ENCODE measurements at places on chromosomes 4 and X.

DNA sequence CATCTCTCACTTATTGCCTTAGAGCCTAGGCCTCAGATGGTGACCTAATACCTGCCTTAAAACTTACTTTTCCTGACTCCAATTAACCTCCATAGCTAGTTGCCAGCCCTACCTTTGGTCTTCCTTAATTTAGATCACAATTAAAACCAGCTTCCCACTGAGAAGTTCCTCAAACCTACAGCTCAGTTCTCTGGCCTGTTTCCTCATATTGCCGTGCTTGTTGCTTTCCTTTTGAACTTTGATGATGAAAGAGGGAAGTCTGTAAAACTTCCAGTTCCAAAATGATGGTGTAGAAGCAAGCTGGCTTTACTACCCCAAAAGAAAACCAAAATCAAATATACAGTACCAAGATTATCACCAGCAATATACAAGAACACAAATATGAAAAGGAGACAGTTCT, 28.9 kb upstream of the CAMK2D start:
- peak; percentile 11 for DNase-seq

DNA sequence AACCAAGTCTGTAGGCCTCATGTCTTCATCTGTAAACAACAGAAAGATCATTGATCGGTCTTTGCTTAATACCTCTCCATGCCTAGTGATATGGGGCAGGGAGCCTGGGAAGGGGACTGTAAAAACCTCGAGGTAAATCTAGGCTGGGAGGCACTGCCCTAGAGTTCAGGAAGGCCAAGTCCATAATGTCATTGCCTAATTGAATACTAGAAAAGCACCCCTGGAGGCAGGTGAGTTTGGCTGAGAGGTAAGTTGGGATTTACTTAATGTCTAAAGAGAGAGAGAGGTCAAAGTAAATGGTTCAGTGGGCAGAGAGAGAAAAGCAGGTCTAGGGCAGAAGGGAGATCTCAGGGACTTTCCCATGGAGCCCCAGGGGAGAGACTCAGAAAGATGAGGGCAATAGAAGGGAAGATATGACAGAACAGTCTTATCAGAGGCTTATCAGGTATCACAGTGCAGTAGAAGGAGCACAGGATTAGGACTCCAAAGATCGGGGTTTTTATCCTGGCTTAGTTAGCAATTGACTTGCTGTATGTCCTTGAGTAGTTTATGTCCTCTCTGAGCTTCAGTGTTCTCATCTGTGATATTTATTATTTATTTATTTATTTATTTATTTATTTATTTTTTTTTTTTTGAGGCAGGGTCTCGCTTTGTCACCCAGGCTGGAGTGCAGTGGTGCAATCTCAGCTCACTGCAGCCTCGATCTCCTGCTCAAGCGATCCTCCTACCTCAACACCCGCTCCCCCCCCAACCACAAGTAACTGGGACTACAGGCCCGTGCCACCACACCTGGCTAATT, 85.2 kb downstream of the SLC16A2 start:
- no peak for DNase-seq

- no peak for DNase-seq
Observed at GRCh38 chr4:188287169-188287894, 148.1 kb downstream of the TRIML1 start.

DNA sequence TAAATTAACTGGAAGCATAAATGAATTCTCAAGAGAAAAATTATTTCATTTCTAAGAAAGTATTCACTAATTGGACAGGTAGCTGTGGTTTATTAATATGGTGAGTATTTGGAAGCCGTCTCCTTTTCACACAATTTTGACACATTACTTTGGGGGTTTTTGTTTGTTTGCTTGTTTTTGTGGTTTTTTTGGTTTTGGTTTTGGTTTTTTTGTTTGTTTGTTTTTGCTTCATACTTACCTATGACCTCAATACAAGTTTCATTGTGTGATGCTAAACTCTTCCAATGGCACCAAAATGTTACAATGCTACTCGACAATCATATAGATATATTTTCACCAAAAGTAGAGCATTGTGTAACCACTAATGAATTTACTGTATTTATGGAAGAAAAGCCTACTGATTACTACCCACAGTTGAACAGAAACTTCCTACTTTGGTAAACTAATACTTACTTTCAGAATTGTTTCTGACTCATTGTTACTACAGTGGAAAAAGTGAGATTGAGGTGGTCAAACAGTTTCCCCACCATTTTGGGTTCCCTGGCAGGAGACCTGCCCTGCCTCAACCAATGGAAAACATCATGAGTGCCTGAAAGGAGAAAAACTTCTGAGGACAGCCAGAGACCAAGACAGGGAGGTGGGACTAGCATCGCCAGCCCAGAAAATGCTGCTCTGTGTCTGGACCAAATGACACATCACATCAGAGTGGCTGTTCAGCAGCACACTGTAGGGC, 443.1 kb downstream of the HNRNPD start:
- DNase-seq = no peak

DNA sequence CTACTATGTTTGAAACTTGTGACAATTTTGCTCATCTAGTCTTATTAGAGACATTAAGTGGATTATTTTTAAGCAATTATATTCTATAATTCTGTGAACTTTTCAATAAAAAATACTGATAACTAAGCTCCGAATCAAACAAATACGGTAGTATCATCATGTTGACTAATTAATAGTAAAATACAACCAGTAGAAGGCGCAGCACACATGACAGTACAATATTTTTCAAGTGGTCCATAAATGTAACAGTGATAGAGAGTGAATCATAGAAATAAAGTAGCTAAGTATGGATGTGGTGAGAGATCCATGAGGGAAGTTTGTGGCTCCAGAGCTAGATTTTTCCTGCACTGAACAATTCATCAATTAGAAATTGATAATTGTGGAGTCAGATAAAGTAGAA, 666.2 kb downstream of the KCTD8 start:
- DNase-seq = no peak

DNA sequence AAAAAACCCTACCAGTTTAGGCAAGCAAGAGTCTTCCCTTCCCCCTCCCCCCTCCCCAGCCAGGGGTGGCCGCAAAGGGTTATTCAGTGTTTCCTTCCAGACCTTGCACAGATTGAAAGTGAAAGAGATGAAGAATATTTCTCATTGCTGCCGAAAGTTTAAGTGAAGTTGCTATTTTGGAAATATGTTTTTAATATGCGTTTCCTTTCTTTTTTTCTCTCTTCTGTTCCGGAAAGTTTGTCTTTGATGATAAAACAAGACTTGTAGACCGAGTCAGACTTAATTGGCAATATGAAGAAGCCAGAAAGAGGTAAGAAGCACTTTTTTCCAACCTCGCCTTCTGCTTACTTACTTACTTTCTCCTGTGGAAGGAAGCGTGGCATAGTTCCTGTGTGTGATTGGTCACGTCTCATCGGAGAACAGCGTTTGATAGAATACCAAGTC, 58.5 kb upstream of the CLCN4 start:
- DNase-seq = no peak

GRCh38 chr4:153337686-153338085, 6.8 kb upstream of the MND1 start:
- DNase-seq = no peak

GRCh38 chr4:99473131-99473530, 37.7 kb upstream of the C4orf17 start:
- no peak for DNase-seq

- DNase-seq = no peak
Observed at GRCh38 chr4:155748039-155748438, 10.8 kb upstream of the GUCY1B1 start.

GRCh38 chr4:123093236-123093635, 170.8 kb upstream of the NUDT6 start:
- DNase-seq = no peak

- DNase-seq = no peak
Observed at GRCh38 chrX:1614927-1615326, at the start of gene ASMT. Gene ASMT (plus strand): TSS chrX:1615059. CDS start chrX:1615200, 141 bp downstream.

DNA sequence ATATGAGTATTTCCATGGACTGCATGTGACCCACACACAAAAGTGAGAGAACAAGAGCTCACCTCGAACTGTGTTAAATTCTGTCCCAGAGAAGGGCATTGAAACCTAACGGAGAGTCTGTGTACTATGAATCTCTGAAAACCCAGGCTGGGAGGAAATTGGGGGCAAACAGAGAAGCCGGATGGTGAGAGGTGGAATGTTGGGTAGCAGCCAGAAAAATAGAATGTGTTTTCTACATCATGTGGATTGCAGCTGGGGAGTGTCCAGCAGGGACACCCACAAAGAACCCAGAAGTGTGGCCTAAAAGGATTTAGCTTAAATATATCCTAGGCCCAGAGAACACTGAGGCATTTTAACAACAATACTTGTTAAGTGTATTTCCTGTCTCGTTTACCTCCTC, 38.6 kb downstream of the MND1 start:
- no peak for DNase-seq

GRCh38 chr4:126364311-126364911, 1049.7 kb downstream of the FAT4 start:
- no peak for DNase-seq

DNA sequence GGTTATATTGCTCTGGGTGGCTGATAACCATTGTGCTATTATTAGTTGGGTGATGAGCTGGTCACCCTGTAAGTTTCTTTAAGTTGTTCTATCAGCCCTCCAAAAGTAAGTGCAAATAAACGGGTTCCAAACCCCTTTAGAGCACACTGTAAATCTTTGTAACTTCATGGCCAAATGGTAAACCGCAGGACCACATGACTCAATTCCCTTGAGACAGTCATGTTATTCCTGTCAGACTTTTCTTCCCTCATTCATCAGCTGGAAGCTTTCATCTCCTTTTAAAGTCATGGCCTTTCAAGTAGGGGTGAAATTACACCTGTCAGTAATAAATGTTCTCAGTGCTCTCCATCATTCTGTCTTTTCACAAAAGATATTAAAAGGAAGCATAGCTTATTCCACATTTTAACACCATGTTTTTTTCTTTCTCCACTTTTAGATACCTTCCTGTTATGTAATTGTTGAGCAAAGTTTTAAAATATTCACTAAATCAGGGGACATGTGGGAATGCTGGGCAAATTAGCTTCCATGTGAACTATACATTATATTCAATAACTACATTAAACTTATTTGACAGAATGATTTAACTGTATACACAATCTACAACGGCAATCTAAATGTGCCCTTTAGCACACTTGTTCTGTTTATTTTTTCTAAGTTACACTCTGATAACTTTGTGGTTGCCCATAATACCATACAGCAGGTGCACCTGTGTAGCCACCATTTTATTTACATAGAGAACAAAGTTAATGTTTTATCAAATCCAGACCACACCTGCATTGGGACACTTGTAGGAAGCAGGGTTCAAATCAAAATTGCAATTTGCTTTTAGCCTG, 275.5 kb downstream of the CFAP299 start:
- no peak for DNase-seq

- DNase-seq = no peak
Observed at GRCh38 chr4:37220685-37221084, 23.9 kb upstream of the NWD2 start.

- peak; percentile 43 for DNase-seq
Observed at GRCh38 chr4:155666344-155667221, at the start of gene GUCY1A1. Gene GUCY1A1 (plus strand): TSS chr4:155666848. CDS start chr4:155696868, 30,020 bp downstream.

- no peak for DNase-seq
Observed at GRCh38 chr4:181650033-181650825, 593.0 kb upstream of the TENM3 start.

DNA sequence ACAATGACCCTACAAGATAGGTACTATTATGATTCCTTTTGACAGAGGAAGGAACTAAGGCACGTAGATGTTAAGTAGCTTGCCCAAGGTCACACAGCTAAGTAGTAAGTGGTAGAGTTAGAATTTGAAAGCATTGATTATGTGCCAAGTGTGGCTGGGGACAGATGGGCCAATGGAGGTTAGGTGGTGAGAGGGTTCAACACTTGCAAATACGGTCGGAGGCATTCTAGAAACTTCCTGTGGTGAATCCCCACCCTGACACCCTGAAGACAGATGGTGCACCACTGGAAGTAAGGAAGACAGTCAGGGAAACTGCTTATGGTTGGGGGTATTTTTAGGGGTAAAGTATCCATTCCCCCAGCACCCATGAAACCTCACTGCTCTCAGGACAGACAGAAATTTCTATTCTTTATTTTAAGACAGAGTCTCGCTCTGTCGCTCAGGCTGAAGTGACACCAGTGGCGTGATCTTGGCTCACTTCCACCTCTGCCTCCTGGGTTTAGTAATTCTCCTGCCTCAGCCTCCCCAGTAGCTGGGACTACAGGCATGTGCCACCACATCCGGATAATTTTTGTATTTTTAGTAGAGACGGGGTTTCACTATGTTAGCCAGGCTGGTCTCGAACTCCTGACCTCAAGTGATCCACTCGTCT, 142.5 kb downstream of the RASL11B start:
- DNase-seq = no peak

DNA sequence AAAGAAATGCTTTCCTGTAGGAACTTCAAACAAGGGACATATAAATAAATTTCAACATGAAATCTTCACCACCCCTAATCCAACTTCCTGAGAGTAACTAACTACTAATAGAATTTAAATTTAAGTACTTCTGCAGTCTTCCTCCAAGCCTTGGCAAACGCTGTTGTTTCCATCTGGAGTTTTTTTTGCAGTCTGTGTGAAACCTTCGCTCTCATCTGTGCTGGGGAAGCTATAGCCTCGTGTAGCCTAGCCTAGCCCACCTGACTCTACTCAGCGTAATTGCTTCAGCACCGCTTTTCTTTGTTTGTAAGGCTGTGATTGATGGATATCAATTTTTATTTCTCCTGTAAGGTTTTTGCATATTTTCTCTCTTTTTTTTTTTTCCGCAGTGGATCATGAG, 30.9 kb downstream of the STOX2 start:
- DNase-seq = no peak

DNA sequence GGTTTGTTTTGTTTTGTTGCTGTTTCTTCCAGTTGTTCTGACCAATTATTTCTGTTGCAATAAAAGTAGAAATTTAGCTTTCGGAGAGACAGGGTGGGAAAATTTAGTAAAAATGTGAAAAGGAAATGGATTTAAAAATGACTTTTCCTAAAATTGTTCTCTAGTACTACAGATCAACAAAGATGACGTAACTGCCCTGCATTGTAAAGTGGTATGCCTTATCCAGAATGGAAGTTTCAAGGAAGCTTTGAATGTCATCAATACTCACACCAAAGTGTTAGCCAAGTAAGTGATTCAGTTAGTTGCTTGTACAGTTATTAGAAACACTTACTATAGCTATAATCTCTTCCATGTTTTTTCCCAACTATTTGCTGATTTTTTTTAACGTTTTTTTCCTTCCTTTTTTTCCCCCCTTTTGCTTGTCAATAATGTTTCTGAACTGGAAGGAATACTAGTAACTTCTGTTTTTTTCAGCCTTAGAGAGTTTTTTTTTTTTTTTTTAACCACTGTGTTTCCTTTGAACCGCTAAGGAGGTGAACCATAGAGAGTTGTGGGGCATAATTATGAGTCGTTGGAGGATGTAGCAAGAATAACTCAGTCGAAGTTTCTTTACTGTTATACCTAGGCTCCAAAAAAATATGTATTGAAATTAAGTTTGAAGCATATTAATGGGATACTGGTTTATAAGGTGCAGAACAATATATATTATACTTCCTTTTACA, 2.2 kb downstream of the SRP72 start:
- no peak for DNase-seq

- no peak for DNase-seq
Observed at GRCh38 chr4:156896527-156896926, 75.1 kb downstream of the PDGFC start.

DNA sequence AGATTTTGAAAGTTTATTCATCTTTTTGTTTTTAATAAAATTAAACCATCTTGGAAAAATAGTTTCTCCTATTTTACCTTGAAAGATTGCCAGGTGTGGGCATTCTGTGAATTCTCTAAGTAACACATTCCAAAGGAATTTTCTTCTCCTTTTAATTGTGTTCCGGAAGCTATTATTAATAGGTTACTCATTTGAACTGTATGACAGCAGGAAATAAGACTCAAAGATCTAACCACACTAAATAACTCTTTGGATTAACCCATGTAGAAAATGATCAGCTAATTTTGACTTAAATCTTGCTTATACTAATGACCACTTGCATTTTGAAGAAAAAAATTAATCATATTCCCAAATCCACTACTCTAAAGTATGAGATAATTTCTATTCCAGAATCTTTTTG, 17.6 kb upstream of the CCNI start:
- no peak for DNase-seq

Measured in hippocampal formation (tissue), 2 donors.